ENCODE measurements at places on chromosomes 5 and 9.

- DNase-seq = no peak
These were observed 33.4 kb upstream of the ANXA1 start for GRCh38 chr9:73118286-73118685.

GRCh38 chr5:14231890-14232289 lies 88.7 kb downstream of the TRIO start:
- no peak for DNase-seq

DNA sequence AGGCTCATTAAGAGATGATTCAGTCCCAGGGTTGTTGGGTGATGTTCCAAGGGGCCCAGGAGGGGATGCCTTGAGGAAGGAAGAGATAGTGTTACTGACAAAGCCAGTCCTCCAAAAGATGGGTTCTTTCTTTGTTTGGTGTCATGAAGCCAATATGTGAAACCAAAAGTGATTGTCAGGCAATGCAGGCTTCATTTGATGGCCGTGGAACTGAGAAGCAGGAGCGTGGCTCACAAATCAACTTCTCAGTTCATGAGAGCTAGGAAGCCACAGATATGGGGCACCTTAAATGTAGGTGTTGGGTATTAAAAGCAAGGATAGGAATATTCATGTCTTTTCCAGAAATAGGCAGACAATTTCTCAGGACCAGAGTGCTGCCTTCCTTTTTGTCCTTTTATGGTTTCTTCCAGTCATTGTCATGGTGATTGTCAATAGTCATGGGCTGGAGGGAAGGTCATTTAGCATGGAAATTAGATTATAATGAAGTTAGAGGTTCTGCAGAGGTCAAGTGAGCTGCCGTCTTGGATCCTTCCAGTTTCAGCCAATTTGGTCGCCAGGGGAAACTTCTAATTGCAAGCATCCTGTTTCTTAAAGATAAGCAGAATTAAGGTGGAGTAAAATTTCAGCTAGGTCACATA lies 393.0 kb downstream of the NTRK2 start:
- DNase-seq = no peak

DNA sequence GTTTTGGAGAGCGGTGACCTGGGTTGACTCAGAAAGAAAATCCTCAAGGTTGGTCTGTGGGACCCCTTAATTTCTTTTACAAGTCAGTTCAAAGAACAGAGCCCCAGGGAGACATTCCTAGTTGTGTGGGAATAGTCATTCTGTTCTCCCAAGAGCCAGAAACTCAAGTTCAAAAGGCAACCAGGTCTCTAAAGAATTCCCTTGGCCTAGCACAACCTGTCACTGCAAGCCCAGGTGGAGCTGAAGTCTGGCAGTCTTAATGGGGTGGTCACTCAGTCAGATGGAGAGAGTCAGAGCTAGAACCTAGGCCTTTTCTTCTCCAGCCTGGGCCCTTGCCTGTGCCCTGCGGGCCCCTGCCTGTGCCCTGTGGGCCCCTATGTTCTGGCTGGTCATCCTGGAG lies 37.5 kb upstream of the CDKN2AIPNL start:
- no peak for DNase-seq

DNA sequence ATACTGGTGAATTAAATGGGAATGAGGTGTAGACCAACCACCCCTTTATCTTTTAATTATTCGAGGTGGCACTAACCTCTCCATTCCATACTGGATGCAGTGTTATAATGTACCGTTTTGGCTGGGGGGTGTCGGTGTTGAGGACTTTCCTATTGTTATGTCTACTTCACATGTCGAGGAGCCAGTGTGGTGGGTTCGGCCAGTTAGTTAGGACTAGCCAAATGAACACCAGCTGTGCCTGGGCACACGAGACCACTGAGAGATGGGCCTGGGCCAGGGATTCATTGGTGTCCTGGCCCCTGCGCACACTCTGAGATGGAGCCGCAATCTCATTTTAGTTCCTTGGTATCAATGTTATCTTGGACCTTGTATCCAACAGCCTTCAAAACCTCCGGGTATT lies 186.2 kb downstream of the CACNA1B start:
- peak; percentile 37 for DNase-seq

DNA sequence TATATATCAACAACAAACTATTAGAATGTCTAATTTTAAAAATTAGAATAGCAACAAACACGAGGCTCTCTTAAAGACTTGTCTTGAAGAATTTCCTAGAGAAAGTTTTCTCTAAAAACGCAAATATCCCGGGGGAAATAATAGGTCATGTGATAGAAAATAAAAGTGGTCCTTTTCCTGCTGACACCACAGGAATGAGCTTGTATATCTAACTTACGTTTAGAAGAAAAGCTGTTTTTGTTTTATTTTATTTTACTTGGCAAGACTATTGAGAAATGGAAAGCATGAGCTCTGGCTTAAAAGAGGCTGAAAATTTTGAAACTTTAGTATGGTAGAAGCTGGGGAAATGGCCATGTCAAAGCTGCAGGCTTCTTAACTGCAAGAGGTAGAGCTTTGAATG lies 465.0 kb downstream of the AGTPBP1 start:
- DNase-seq = no peak
